ENCODE measurements at places on chromosomes 6 and 20. TPM values are rescaled to one million over a fixed set of nuclear protein-coding genes. Genes with fewer than 3 reads are reported as not detected.

CYP24A1 gene
- not detected for total RNA-seq

DACT2 gene
- not detected for total RNA-seq

ADTRP gene
- total RNA-seq, result 33.5 TPM

E2F1 gene
- total RNA-seq, result 62.4 TPM

OTOR gene
- not detected for total RNA-seq

NKAIN4 gene
- total RNA-seq, result not detected

ARMH2 gene
- 0.31 TPM for total RNA-seq

PLN gene
- total RNA-seq, result not detected

FAM135A gene
- 8.0 TPM for total RNA-seq

COL11A2 gene
- 1.8 TPM for total RNA-seq

RSPO4 gene
- not detected for total RNA-seq

FABP7 gene
- not detected for total RNA-seq

ADGRF4 gene
- total RNA-seq, result not detected

ATXN1 gene
- 25.4 TPM for total RNA-seq

PRND gene
- not detected for total RNA-seq

SNAI1 gene
- total RNA-seq, result 0.33 TPM

ZNF217 gene
- total RNA-seq, result 62.0 TPM

UNC93A gene
- total RNA-seq, result not detected

EPPIN gene
- not detected for total RNA-seq

NEU1 gene
- total RNA-seq, result 48.8 TPM

NFKBIE gene
- 17.7 TPM for total RNA-seq

RFX6 gene
- not detected for total RNA-seq

C6orf58 gene
- not detected for total RNA-seq

PRSS16 gene
- total RNA-seq, result 2.5 TPM

OOEP gene
- 0.48 TPM for total RNA-seq

PAK1IP1 gene
- 20.3 TPM for total RNA-seq

RBPJL gene
- not detected for total RNA-seq

UTRN gene
- total RNA-seq, result 56.9 TPM

ZC2HC1B gene
- total RNA-seq, result not detected

TDRD6 gene
- not detected for total RNA-seq

CALHM5 gene
- not detected for total RNA-seq

CD93 gene
- 0.39 TPM for total RNA-seq

SLC24A3 gene
- total RNA-seq, result not detected

BLOC1S5 gene
- total RNA-seq, result 26.1 TPM

ABCF1 gene
- 91.3 TPM for total RNA-seq

RAE1 gene
- 67.5 TPM for total RNA-seq

BPIFA3 gene
- total RNA-seq, result not detected

ADGRG6 gene
- 2.7 TPM for total RNA-seq

SLC17A1 gene
- total RNA-seq, result 0.41 TPM

B4GALT5 gene
- total RNA-seq, result 19.0 TPM

SIRPA gene
- total RNA-seq, result not detected

DOK5 gene
- total RNA-seq, result 17.3 TPM

TCF15 gene
- not detected for total RNA-seq

REPS1 gene
- 40.5 TPM for total RNA-seq

PTK6 gene
- total RNA-seq, result 0.54 TPM

FKBP1C gene
- total RNA-seq, result not detected

HTR1B gene
- total RNA-seq, result not detected

ANKEF1 gene
- total RNA-seq, result 1.8 TPM

Data from activated naive CD4-positive, alpha-beta T cell treated with anti-CD3 and anti-CD28 coated beads, Interleukin-2, amount 50 U/mL, for 72 hours (primary cell).